ENCODE measurements at places on chromosomes 3 and 15.

DNA sequence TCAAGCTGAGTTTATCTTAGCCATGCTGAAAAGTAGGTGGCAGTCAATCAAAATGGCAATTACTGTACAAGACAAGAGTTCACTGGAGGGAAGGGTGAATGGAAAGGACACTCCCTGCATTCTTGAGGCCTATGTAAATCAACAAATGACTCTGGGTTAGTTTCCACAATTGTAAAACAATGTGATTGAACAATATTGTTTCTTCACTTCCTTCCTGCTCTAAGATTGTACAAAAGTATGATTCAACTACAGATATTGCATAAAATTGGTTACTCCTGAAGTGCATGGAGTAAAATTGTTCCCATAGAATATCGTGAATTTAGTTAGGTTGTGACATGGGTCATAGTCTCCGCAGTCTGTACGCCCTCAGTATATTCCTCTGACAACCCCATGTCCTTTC, 277.6 kb downstream of the LPP start:
- no peak for DNase-seq

GRCh38 chr15:68305420-68305871, 27.9 kb downstream of the FEM1B start:
- DNase-seq: no peak

GRCh38 chr3:111862415-111862814, 3.4 kb downstream of the PHLDB2 start:
- no peak for DNase-seq

GRCh38 chr3:110314512-110315114, 757.0 kb upstream of the NECTIN3 start:
- peak; percentile 30 for DNase-seq

- DNase-seq: no peak
These were observed 1.6 kb downstream of the DHX30 start for GRCh38 chr3:47804577-47804976.

- DNase-seq: no peak
These were observed 890 bp downstream of the CHRD start for GRCh38 chr3:184380627-184381260.

GRCh38 chr3:25708036-25708435, 43.3 kb upstream of the TOP2B start:
- no peak for DNase-seq

DNA sequence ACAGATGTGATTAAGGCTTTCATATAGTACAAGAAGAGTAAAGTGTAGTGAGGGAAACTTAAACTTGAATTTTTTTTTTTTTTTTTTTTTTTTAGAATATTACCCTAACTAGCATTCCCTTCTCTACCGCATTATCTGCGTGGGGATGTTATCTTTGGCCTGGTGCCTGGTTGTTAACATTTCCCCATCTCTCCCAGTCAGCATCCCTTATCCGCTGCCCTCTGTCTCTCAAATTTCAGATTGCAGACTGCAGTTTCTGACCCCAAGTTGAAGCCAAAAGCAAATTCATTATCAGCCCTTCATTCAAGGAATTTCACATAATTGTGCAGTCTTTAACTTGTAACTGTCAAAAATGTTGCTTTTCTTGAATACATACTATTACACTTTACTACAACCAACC, 353.0 kb downstream of the PLOD2 start:
- DNase-seq: no peak

DNA sequence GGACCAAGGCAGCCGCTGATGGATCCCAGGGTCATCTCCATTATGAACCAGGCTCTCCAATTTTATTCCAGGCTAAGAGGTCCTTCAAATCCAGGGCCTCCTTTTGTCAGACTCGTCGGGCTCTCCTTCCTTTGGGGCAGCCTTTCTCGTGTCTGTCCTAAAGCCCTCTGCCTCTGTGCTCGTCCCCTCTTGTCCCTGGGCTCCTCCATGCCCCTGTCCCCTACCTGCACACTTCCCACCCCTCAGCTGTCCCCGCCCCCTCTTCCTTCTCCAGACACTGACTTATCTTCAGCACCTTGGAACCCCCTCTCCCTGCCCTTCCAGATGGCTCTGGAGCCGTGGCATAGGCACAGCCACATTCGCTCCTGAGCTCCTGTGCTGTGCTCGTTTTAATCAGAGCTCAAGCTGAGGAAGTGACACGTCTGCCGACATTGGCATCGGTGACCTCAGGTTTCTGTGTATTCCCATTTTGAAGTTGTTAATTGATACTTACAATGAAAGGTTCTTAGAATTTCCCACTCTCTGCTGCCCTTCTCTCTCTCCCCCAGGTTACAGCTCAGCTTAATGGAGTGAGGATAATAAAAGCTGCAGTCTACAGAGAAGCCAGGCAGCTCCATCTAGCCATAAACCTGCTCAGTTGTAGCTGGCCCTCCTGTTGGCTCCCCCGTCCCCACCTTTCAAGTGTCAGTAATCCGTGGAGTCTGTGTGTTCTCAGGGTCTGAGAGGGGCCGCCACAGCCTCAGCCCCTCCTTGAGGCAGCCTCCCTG, 51.1 kb upstream of the SEC22A start:
- no peak for DNase-seq

DNA sequence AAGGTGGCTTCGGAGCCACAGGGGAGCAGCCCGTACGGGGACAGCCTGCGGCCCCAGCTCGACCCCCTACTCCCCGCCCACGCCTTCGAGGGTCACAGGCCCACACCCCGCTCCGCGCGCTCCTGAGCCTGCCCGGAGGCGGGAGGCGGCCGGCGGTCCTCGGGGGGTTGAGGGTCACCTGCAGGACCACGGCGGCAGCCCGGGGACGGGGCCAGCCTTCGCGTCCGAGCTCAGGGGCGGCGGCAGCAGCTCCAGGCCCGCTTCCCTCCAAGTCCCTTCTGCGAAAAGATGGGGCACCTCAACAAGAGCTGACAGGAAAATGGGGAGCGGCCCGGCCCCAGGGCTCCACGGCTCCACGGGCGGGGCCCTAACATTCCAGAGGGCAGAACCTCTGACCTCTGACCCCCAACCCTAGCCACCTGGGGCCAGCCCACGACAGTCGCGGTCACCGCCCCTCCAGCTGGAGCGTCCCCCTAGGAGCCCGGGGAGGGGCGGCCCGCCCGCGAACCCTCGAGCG, 428 bp downstream of the LYSMD4 start:
- no peak for DNase-seq

DNA sequence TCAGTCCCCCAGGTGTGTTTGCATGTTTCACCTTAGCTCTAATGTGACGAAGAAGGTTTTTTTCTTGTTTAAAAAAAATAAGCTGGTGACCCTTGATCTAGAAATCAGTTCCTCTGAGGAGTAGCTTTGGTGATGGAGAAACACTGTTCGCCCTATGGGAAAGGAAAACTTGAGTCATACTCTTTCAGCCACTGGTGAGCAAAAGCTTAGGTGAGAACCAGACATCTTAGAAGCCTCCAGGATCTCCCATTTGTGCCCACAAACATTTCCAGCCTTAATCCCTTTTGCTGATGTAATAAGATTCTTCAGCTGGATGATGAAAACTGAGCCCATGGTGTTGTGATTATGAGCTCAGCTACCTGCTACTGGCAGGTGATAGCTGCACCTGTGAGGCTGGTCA, 37.8 kb downstream of the SLC27A2 start:
- no peak for DNase-seq

GRCh38 chr3:112635674-112636073, 5.3 kb downstream of the CCDC80 start:
- DNase-seq: peak; percentile 54

- no peak for DNase-seq
These were observed 146.6 kb downstream of the THSD4 start for GRCh38 chr15:71261909-71262308.

DNA sequence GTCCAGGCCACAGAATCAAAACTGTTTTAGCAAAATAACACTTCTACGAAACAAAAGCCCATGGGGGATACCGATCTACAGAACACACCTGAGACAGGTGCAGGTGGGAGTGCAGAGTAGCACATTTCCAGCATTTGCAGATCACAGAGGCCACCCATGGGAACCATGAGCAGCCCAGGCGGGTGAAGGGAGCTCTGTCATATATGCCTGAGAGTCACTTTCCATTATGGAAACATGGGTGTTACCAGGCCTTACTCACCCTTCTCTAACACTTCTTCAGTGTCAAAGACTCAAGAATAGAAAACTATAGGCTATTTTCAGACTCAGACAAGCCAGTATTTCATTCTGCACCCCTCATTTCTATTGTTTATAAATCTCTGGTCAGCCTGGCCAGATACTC, 3.5 kb downstream of the PLA1A start:
- no peak for DNase-seq

DNA sequence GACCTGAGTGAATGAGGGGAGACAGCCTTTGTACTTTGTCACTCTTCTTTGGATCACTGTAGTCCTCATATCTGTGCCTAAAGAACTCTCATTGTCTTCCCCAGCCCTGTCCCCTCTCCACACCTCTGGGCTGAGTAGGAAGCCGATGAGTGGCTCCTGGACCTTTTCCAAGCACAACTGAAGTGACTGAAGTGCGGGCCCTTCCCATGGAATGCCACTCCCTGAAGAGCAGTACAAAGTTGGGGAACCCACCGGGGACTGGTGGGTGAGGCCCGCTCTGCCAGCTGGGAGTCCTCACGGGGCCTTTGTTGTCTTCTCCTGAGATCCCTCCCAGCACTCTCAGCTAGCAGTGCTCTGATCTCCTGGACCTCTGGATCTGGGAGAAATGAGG, 90.1 kb downstream of the AAGAB start:
- DNase-seq: peak; percentile 12

GRCh38 chr15:76060118-76060989, 569 bp downstream of the TMEM266 start:
- DNase-seq: no peak

GRCh38 chr3:31412832-31413231, 119.9 kb upstream of the STT3B start:
- no peak for DNase-seq

DNA sequence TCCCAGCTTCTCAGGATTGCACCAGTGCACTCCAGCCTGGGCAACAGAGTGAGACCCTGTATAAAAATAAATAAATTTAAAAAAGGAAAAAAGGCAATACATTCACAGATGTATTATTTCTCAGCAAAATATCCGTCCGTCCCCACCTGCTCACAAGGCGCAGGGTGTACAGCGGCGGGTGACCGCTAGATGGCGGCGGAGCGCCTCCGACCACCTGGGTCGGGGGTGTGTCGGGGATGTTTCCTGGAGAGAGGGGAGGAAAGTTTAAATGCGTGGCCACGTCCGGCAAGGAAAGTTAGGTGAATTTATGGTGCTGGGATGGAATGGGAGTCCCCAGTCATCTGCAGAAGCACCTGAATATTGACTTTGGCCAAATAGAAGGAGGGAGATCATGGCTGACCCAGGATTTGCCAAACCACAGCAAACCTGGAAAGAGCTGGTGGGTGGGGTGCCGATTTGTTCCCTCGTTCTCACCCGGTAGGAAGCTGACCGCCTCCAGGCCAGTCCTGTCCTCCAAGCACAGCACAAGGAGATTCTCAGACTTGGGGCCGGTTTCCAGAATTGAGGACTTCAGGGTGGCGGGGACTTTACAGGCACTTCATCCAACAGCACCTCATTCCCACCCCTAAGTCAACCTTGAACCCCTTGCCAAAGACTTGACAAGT, 88.3 kb downstream of the TMEM266 start:
- peak; percentile 16 for DNase-seq

- no peak for DNase-seq
These were observed 81.1 kb downstream of the SLTM start for GRCh38 chr15:58852347-58852746.

GRCh38 chr3:134590766-134591165, 60.1 kb downstream of the KY start:
- no peak for DNase-seq

- no peak for DNase-seq
These were observed 211.3 kb downstream of the XXYLT1 start for GRCh38 chr3:195059471-195060216.

DNA sequence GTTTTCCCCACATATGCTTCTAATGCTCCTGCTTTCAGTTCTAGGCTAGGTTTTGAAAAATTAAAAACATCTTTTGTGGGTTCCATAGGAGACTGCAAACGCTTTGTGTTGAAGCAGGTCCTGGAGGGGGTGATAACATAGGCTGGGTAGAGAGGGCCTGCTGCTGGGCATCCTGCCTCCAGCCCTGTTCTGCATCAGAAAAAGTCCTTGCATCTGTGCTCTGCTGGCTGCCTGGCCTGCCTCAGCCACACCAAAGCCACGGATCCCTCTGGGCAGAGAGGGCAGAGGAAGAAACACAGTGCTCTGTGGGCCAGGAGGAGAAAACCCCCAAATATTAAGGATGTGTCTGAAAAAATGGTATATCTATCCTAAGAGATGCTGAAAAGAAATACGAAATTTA, 3.9 kb upstream of the ARPP21 start:
- DNase-seq: no peak

- no peak for DNase-seq
These were observed 53.5 kb downstream of the ZBTB38 start for GRCh38 chr3:141421639-141422319.

GRCh38 chr3:73542136-73542535, 82.6 kb downstream of the PDZRN3 start:
- DNase-seq: no peak

GRCh38 chr3:77446761-77447160, 406.9 kb downstream of the ROBO2 start:
- DNase-seq: no peak

- DNase-seq: no peak
These were observed 7.1 kb upstream of the SSUH2 start for GRCh38 chr3:8651418-8652323.

DNA sequence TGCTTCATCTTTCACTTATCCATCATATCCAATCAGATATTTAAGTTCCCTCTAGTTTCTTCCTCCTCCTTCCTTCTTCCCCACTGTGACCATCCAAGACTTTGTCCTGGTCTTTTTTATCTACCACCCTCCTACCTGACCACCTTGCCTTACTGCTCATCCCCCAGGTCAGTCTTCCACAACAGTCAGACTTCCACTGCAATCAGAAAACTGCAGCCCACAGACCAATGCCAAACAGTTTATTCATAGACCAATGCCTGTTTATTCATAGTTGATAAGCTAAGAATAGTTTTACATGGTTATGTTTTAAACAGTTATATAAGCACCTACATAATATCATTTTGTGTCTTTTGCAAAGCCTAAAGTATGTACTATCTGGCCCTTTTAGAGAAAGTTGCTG, 65.5 kb downstream of the TRIM69 start:
- no peak for DNase-seq

DNA sequence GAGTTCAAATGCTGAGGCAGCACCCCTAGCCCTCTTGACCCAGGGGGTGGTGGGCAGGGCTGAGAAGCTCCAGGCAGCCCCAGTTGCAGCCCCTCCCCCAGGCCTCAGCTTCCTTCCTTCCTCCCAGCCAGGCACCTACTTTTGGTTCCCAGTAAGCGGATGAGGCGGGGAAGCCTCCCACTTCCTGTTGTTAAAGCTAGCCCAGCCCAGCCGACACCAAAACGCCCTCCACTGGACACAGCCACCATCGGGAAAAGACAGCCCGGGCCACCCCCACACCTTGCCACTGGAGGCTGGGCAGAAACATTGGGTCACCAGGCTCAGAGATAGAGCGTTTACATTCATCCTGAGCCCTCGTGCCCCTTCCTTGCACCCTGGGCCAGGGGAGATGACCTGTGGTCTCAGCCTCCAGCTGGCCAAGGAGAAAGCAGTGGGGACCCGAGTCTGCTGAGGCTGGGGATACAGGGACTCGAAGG, 3.5 kb downstream of the DUSP7 start:
- DNase-seq: peak; percentile 69

All from kidney glomerular epithelial cell (primary cell).